ENCODE measurements at places on chromosomes 11 and 22.

DNA sequence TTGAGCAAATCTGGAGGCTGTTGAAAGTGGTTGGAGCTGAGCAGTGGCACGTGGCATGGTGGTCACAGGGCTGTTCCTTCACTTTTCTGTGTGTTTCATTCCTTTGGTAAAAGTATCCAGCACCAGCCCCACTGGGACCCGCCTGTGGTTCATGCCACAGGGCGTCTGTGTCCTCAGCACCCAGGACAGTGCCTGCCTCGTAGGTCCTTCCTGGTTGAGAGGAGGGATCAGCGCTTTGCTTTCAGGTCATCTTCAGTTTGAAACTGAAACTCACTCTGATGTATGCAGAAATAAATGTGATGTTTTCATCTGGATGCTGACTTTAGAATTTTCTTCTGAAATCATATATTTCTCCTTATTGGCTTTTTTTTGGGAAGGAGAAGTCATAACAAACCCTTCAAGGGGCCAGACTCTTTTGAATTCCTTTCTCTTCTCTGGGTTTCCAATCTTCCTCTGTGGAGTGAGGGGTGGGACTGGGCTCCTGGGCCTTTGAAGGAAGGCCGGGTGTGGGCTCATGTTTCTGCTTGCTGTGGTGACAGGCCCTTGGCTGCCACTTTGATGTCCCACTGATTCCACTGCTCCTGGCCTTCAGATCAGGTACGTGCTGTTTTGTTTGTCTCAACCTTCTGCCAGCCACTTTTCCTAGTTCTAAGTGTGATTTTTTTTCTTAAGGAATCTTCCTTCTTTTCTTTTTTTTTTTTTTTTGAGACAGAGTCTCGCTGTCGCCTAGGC lies 26.2 kb downstream of the TBC1D22A start:
- DNase-seq: peak; percentile 30

DNA sequence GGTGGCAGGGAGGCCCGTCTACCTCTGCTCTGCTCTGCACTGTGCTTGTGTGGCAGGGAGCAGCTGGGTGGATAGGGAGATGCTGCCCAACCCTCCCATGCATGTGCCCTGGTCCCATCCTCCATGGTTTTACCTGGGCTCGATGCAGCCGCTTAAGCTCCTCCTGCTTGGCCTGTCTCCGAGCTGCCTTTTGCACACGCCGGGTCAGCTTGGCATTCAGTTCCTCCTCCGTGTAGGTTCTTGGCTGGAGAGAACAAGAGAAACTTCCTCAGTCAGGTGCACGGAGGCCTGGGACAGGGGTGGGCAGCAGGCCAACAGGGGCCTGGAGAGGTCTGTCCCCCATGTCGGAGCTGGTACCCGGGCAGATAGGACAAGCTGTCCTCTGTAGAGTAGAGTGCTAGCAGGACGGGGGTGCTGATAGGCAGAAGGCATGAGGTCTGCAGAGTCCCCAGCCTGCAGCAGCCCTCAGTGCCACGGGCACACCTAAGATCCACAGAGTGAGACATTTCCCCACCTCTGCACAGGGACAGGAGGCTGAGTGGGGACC lies 36.4 kb upstream of the BID start:
- DNase-seq: no peak

GRCh38 chr22:47040486-47041270 lies 278.2 kb downstream of the TBC1D22A start:
- peak; percentile 39 for DNase-seq

- DNase-seq: no peak
Observed at GRCh38 chr11:90874986-90875385, 652.1 kb upstream of the CHORDC1 start.

All from aorta (tissue), 5 donors.